ENCODE measurements at places on chromosomes 2 and 18.

GRCh38 chr2:189601043-189601442 is 20.5 kb upstream of the SLC40A1 start:
- DNase-seq, result no peak

- DNase-seq, result peak; percentile 56
Observed at GRCh38 chr2:45728458-45728942, 77.0 kb downstream of the PRKCE start.

- no peak for DNase-seq
Observed at GRCh38 chr2:153474407-153474806, 4.2 kb downstream of the RPRM start.

GRCh38 chr2:188588235-188588634 is 296.6 kb downstream of the GULP1 start:
- no peak for DNase-seq

DNA sequence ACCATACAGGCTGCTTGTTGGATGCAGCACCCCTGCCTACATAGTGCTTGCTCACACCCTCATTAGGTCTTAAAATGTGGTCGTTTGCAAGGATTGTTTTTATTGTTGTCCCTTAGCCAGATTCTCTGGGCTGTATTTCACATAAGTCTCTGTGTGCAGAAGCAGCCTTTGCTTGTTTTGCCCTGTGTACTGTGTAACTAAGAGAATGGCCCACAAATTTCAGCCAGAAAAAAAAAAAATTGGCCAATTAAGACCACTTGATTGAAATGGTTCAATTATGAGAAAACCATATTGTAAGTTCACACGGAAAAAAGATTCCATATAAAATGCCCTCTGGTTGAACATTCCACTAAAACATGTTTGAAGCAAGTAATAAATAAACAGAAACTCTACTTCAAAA is 377.1 kb upstream of the SOX11 start:
- DNase-seq, result no peak

DNA sequence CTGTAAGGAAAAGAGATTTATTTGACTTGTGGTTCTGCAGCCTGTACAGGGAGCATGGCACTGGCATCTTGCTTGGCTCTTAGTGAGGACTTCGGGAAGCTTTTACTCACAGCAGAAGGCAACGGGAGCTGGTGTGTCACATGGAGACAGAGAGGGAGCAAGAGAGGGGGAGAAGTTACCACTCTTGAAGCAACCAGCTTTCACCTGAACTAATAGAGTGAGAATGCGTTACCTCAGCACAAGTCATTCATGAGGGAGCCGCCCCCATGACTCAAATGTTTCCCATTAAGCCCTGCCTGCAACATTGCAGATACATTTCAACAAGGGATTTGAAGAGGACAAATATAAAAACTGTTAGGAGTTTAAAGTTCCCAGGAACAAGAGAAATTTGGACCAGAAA is 190.0 kb downstream of the CYRIA start:
- no peak for DNase-seq

- DNase-seq, result no peak
Observed at GRCh38 chr2:75068546-75068945, 110.1 kb downstream of the POLE4 start.

GRCh38 chr2:199303728-199304177 is 154.0 kb downstream of the SATB2 start:
- DNase-seq, result no peak

DNA sequence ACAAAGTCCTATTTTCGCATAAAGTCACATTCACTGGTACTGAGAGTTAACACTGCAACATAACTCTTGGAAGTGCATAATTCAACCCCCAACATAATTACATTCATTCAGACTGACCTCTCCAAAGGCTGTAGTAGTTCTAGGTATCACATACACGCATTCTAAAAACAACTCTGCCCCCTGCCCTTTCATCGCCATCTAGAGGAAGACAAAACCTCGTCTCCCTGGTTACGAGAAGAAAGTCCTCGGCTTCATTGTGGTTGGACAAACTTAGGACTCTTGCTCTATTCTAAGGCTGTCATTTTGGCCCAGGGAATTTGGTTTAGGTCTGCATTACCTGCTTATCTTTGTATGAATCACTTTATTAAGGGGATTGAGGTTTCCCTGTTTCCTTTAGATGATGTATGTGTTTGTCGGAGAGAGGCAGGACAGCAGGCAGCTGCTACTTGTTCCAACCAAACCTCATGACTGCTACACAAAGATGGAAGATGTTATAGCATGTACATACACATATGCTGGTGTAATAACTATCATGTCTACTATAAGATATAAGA is 215.4 kb upstream of the NRXN1 start:
- DNase-seq, result no peak

- DNase-seq, result no peak
Observed at GRCh38 chr2:40268566-40268965, 183.3 kb downstream of the SLC8A1 start.

DNA sequence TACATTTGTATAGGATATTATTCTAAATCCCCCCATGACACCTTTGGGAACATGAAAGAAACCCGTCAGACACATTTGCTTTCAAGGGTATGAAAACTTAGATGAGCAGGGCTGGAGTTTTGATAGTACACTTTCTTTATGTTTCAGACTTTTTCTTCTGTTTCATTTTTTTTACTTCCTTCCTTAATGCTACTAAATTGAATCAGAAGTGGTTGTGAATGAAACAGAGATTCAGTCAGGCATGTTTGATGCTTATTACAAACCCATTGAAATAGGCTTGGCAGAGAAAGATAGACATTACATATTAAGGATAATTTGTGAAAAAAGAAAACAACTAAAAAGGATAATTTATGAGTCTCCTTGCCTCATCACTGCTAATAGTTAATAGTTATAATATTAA is 26.8 kb downstream of the SLC30A6 start:
- no peak for DNase-seq

- DNase-seq, result no peak
Observed at GRCh38 chr18:73646772-73647171, 500.9 kb downstream of the FBXO15 start.

GRCh38 chr2:120659275-120659977 is 76.2 kb upstream of the GLI2 start:
- no peak for DNase-seq

- DNase-seq, result no peak
Observed at GRCh38 chr2:233358335-233358734, 4.0 kb downstream of the DGKD start.

GRCh38 chr2:197054437-197054836 is 127.9 kb upstream of the PGAP1 start:
- DNase-seq, result no peak

GRCh38 chr2:96106991-96107707 is 9.2 kb downstream of the ADRA2B start:
- no peak for DNase-seq

GRCh38 chr2:60234274-60234986 is 319.0 kb downstream of the BCL11A start:
- no peak for DNase-seq

DNA sequence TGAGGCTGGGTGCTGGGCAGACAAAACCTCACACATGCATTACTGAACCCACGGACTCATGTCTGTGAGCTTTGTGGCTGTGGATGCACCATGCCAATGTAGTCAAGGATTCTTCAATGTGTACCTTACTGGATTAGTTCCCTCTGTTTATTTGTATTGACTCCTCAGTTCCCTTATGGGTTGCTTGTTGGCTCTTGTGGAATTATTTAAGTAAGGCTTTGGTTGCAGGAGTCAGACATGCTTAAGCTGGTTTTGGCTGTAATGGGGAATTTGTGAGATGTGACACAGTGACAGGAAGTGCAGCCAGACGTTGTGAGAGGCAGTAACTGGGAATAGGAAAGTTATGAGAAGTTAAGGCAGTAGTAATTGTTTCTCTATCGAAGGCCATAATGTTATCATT is 13.6 kb upstream of the IL1RN start:
- no peak for DNase-seq

GRCh38 chr2:127415593-127416505 is 2.4 kb upstream of the PROC start:
- peak; percentile 70 for DNase-seq

GRCh38 chr2:11342551-11343367 is 1.7 kb downstream of the ROCK2 start:
- DNase-seq, result no peak

- DNase-seq, result no peak
Observed at GRCh38 chr2:172114579-172114978, 11.9 kb upstream of the DLX2 start.

- DNase-seq, result no peak
Observed at GRCh38 chr2:105834931-105835330, 90.2 kb downstream of the NCK2 start.

GRCh38 chr2:143347271-143347695 is 218.1 kb downstream of the ARHGAP15 start:
- DNase-seq, result no peak

GRCh38 chr18:70289351-70290312 is 787 bp downstream of the SOCS6 start:
- peak; percentile 63 for DNase-seq

DNA sequence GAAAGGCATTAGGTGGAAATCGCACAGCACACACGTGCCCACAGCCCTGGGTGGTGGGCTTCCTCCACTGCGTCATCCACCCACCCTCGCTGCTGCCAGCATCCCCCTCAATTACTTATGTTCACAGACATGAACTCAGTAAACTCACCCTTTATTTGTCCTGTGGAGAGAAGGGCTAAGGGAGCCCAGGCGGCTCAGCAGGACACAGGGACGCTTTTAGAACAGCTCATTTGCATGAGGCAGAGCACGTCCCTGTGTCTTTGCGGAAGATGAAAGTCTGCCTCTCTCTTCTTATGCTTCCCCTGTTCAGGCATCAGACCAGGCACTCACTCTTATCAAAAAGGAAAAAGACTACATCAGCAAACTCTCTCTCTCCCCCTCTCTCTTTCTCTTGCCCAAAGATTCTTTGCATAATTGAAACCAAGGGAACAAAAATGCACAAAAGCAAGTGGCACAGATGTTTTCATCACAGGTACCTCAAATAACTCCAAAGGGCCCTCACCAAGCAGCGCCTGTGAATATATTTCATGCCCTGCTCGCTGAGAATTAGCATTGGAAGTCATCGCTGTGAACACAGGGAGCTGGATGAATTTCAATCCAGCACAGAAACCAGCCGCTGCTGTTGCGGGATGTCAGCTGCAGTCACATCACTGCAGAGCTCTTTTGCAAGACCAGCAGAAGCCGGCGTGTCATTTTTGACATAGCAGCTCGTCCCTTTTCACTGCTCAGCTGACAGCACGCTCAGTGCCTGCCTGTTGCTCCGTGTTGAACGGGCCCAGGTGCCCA is 376.3 kb upstream of the MYT1L start:
- no peak for DNase-seq

DNA sequence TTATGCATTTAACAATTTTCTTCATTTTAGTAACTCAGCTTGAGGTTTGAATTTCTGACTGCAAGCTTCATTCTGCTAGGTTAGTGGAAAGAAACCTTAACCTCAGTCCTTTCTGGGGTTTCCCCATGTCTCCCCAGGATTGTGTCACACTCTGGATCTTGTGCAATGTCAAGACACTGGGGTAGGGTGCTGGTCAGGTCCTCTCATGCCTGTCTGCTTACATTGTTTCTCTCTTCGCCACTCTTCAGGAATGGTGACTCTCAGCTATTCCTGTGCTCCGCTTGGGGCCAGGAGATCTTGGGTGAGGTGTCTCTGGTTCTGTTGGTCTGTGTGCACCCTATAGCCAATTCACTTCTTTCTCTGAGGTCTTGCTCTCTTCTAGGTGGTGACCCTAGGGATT is 23.9 kb downstream of the CTLA4 start:
- no peak for DNase-seq

DNA sequence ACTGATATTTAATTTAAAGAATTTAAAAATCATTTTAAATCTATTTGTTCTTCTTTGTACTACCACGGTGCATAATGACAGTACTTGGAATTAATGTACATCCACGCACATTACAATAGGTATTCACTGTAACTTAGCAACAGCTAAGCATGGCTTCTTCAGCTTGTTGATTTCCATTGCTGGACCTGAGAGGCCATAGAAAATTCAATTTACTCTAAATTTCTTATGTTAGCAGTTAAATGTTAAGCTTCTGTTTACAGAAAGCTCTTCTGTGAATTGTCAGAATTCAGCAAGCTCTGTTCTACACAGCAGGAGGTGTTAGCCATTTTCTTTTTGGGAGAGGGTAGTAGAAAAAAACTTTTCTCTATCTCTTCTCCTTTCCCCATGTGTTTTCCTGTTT is 1149.3 kb upstream of the CDH2 start:
- DNase-seq, result no peak

- DNase-seq, result no peak
Observed at GRCh38 chr18:44941516-44941915, 260.8 kb downstream of the SETBP1 start.

GRCh38 chr18:32257084-32257785 is 67.4 kb downstream of the MEP1B start:
- no peak for DNase-seq

- DNase-seq, result no peak
Observed at GRCh38 chr18:56321470-56321869, 316.9 kb downstream of the TXNL1 start.

DNA sequence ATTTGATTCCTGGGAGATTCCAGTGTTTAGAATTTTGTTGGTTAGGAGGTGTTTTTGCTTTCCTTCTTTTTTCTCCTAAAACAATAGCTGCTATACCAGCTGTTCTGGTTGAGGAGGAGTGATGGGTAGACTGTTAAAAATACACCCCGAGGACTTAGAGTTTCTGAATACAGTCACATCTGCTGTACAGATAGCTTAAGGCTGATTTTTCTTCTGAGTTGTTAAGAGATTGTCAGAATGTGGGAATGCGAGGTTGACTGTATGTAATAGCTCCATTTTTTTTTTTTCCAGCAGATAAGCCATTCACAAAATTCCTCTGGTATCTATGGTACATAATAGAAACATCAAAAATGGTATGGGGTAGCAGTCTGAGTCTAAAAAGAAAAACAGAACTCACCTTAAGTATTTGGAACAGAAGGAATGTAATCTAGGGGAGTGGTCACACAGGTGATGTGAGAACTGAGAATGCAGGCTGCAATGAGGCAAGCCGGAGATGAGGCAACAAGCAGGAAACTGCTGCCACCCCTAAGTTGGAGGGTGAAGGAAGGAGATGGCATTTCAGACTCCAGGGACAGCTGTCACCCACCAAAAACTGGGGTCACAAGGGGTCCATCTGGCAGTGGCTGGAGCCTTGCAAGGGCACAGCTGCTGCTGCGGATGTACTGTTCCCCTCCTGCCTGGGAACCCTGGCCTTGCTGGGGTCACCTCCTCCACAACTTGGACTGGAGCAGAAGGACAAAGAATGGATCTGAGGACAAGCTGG is 2.4 kb downstream of the DGKD start:
- no peak for DNase-seq

- no peak for DNase-seq
Observed at GRCh38 chr2:171260471-171261424, 100.1 kb upstream of the TLK1 start.

GRCh38 chr2:1942146-1942545 is 197.8 kb upstream of the PXDN start:
- no peak for DNase-seq

GRCh38 chr2:152097290-152097800 is 1.5 kb downstream of the CACNB4 start:
- no peak for DNase-seq

- no peak for DNase-seq
Observed at GRCh38 chr2:223759569-223760430, 77.6 kb downstream of the AP1S3 start.

- no peak for DNase-seq
Observed at GRCh38 chr2:113894156-113894743, 4.4 kb downstream of the ACTR3 start.

- DNase-seq, result no peak
Observed at GRCh38 chr2:62415518-62415917, 90.5 kb downstream of the TMEM17 start.

- no peak for DNase-seq
Observed at GRCh38 chr2:148876595-148877402, 1.8 kb downstream of the KIF5C start.

- no peak for DNase-seq
Observed at GRCh38 chr2:235218486-235218907, 266.7 kb downstream of the SH3BP4 start.

- no peak for DNase-seq
Observed at GRCh38 chr2:1265454-1265853, 147.8 kb upstream of the TPO start.
